ENCODE measurements at places on chromosomes 6 and 20. TPM values are rescaled to one million over a fixed set of nuclear protein-coding genes. Genes with fewer than 3 reads are reported as not detected.

- no peak overlapping the region for H3K4me3 ChIP-seq
- peaks cover 6% of the 10 kb centered on the region for H3K4me1 ChIP-seq
- H3K27ac ChIP-seq = no peak overlapping the region
- H3K27me3 ChIP-seq = no peaks in the 10 kb centered on the region
- DNase-seq = no peak
These were observed 15.4 kb upstream of the ERVFRD-1 start for GRCh38 chr6:11126876-11127275.

- H3K27ac ChIP-seq = no peak overlapping the region
- H3K36me3 ChIP-seq = no peaks in the 10 kb centered on the region
- no peak for DNase-seq
- no peak overlapping the region for H3K4me3 ChIP-seq
These were observed 8.9 kb downstream of the MYT1 start for GRCh38 chr20:64173116-64173515.

The SLC22A3 gene
- not detected for total RNA-seq

The C20orf173 gene
- not detected for total RNA-seq

The DCDC2 gene
- not detected for total RNA-seq

The DNAH8 gene
- 1.1 TPM for total RNA-seq

The OPN5 gene
- not detected for total RNA-seq

The MTFR2 gene
- total RNA-seq = 4.0 TPM
